ENCODE measurements at places on chromosomes 13 and 19. TPM values are rescaled to one million over a fixed set of nuclear protein-coding genes. Genes with fewer than 3 reads are reported as not detected.

- peak; percentile 43 for DNase-seq
These were observed 128.8 kb upstream of the GJB6 start for GRCh38 chr13:20360835-20361412.

KIR2DL3 gene
- 0.25 TPM for total RNA-seq

IRF3 gene
- total RNA-seq, result 84.9 TPM

- peak; percentile 88 for DNase-seq
These were observed 1.2 kb downstream of the AKT1S1 start for GRCh38 chr19:49875857-49876421.

GRCh38 chr19:632579-633067 lies 714 bp downstream of the POLRMT start:
- DNase-seq, result no peak

MRPL57 gene
- total RNA-seq, result 18.3 TPM

DNA sequence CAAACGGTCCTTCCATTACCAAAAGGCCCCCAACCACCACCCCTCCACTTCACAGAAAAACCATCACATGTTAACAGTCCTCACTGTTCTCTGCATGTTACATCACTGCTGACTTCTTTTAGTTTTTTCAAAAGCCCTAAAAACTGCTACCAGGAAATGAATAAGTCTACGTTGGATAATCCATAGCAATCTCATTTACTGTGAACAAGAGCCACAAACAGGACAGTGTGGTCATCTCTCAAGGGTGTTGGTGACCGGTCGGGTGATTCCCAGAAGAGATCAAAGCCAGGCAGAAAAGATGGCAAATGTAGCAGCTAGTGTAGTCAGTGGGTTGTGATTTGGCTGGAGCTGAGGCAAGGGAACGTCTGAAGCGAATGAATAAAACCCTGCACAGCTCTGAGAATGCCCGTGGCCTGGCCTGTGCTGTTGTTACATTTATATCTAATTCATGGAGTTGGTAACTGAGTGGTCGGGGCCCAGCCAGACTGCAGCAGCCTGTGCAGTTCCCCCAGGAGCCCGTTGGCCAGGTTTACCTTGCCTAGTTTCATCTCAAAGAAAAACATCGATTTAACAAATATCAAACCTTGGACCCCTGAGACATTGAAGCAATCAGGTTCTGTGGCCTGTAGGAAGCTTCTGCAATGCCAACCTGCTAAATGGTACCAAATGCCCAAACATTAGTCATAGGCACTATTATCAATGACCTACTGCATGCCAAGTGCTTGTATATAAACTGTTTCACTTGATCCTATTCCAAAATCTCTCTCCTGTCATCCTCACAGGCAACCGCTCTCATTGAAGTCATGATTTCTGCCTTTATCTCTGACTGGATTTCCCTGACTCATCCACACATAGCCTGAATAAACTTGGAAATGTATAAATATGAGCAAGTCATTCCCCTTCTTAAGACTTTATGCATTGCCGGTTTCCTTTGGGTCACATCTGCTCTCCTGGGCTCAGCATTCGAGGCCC lies 153.8 kb upstream of the SERP2 start:
- no peak for DNase-seq

DNA sequence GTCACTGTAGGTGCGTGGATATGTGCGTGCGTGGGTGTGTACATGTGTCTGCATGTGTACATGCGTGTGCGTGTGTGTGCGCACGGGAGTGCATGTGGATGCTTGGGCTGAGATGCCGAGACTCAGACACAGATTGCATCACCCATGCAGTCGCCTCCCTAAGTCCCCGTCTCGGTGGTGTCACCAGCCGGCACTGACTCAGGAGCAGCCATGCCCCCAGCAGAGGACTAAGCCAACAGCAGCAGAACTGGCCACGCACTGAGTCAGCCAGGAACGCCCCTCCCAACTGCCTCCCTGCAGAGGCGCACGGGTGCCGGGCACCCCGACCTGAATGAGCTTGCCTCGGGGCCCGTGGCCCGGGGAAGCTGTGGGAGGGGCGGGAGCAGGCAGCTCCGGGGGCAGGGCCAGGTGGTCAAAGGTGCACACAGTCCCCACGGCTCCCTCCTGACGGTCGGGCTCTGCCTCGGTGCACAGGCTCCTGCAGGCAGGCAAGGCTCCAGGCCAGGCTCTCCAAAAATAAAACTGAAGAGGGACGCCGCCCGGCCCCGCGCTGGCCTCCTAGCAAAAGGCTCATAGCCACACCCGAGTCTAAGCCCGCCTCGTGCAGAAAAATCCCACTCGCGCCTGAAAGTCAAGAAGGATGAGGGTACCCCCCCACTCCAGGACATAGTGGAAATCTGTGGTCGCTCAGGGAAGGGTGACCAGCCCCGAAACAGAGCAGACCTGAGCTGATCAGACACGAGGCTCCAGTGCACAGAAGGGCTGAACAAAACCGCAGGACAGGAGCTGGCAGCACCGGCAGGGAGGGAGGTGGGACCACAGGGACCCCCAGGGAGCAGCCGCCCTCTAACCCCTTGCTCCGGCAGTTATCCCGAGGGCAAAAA lies 49.2 kb downstream of the GADD45B start:
- DNase-seq, result no peak

GRCh38 chr13:45718992-45719391 lies 16.9 kb downstream of the CBY2 start:
- no peak for DNase-seq

GRCh38 chr19:47142779-47143178 lies 12.1 kb downstream of the SAE1 start:
- DNase-seq, result no peak

KIR3DL1 gene
- 0.25 TPM for total RNA-seq

- DNase-seq, result no peak
These were observed 1.8 kb upstream of the IFI30 start for GRCh38 chr19:18171605-18172327.

GRCh38 chr13:101514695-101515275 lies 62.3 kb downstream of the ITGBL1 start:
- no peak for DNase-seq

DNA sequence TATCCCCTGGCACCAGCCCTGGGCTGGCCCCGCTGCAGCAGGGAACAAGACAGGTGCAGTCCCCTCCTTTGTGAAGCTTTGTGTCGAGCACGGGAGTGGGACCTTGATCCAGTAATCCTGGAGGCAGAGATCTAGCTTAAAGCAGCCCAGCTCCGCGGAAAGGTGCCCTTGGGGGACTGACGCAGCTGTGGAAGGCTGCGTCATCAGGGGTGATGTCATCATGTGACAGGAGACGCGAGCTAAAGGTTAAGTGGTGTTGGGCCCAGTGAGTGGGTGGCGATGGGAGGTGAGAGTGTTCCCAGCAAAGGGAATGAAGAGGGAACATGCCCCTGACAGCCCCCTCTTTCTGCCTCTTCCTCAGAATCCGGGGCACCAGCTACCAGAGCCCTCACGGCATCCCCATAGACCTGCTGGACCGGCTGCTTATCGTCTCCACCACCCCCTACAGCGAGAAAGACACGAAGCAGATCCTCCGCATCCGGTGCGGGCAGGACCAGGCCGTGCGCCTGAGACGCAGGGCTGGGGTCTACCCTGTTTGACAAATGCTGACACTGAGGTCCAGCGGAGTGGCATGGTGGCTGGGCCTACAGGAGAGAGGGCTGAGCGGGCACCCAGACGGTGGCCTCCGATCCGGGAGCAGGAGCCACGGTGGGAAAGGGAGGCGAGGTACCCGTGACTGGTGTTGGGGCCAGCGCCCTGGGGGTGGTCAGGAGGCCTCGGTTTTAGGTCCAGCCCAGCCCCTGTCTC lies 2.6 kb downstream of the LHB start:
- no peak for DNase-seq

ETHE1 gene
- total RNA-seq, result 61.3 TPM

GRCh38 chr19:38265921-38266429 lies 1.6 kb downstream of the SPINT2 start:
- peak; percentile 84 for DNase-seq

FREM2 gene
- total RNA-seq, result 16.9 TPM

ONECUT3 gene
- total RNA-seq, result not detected

DNA sequence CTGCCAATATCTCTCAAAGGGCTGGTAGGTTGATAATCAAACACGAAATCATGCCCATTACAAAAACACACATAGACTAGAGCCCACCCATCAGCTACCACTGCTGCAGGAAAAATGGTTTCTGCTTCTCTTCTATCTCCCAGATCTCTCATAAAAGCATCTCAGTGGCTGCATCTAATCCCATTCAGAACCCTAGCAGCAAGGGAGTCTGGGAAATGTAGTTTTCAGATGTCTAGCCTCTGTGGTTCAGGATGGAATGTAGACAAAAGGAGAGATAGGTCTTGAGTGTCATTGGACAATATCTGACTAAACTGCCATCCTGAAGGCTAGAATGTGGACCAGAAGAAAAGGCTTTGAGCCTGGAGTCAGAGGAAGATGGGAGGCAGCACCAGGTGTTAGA lies 32.1 kb downstream of the RDH8 start:
- no peak for DNase-seq

GRCh38 chr13:36888645-36889044 lies 31.4 kb downstream of the SMAD9 start:
- no peak for DNase-seq

GRCh38 chr19:46784262-46785053 lies 3.9 kb downstream of the SLC1A5 start:
- peak; percentile 95 for DNase-seq

OR7C1 gene
- total RNA-seq, result 0.19 TPM

DNA sequence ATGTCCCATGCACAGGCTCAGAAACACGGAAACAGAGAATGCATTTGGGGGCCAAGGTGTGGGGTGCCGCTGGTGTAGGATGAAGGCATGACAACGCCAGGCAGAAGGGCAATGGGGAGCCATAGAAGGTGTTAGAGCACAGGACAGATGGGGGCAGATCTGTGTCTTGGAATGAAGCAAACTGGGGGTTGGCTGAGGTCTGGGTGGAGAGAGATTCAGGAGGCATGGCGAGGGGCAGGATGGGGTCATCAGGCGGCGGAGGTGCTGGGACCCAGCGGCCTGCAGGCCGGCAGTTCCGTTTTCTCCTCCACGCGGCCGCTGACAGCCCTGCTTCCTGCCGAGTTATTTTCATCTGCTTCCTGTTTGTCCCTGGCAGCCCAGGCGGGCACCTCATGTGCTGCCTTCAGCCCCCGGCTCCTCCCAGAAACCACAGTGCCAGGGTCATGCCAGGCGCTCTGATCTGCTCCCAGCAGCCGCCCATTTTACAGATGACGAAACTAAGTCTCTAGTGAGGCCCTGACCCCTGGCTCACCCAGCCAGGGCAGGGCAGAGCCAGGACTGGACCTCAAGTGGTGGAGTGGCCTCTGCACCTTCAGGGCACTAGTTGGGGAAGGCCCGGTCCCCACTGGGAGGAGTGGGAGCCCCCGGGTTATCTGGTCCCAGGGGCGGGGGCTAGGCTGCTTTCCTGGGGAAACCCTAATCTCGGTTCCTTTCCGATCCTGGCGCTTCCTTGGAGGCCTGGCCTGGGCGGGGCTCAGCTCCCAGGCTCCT lies 2.2 kb downstream of the ARHGAP45 start:
- peak; percentile 88 for DNase-seq

GRCh38 chr19:11180346-11180745 lies 17.0 kb downstream of the KANK2 start:
- DNase-seq, result no peak

DNA sequence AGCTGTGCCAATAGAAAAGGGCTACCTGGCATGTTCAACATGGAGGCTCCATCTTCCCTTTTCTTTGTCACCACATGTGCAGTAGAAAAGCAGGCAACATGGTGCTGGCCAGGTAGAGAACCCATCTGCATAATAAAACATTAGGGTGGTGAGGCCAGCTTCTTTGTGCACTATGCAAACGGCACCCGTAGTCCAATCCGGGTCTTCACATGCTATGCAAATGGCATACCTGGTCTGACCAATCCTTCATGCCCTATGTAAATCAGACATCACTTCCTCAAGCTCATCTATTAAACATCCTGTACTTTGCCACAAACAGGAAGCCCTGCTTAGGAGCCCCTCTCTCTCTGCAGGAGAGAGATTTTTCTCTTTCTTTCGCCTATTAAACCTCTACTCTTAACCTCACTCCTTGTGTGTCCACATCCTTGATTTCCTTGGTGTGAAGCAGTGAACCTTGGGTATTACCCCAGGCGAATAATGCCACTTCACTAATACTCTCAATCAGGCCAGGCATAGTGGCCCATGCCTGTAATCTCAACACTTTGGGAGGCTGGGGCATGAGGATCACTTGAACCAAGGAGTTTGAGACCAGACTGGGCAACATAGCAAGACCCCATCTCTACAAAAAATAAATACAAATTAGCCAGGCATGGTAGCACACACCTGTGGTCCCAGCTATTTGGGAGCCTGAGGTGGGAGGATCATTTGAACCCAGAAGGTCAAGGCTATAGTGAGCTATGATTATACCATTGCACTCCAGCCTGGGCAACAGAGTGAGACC lies 111.3 kb upstream of the MRI1 start:
- no peak for DNase-seq
